ENCODE measurements at places on chromosomes 5 and 9.

DNA sequence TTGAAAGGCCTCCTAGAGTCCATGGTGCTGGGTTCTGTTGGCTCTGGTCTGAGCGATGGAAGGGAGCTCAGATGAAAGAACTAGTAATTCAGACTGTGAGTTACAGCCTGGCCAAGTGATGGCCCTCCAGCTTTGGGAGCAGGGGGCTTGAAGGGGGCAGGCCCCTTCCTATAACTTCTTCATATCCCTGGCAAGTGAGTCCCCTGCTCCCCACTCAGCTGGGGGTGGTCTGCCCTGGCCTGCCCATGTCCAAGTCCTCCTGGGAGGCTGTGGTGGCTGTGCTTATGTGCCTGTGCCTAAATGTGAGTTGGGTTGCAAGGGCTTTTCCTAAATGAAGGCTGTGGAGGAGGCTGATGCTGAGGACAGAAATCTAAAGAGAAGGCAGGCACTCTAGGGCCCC, 80.1 kb downstream of the MACROH2A1 start:
- DNase-seq: no peak

DNA sequence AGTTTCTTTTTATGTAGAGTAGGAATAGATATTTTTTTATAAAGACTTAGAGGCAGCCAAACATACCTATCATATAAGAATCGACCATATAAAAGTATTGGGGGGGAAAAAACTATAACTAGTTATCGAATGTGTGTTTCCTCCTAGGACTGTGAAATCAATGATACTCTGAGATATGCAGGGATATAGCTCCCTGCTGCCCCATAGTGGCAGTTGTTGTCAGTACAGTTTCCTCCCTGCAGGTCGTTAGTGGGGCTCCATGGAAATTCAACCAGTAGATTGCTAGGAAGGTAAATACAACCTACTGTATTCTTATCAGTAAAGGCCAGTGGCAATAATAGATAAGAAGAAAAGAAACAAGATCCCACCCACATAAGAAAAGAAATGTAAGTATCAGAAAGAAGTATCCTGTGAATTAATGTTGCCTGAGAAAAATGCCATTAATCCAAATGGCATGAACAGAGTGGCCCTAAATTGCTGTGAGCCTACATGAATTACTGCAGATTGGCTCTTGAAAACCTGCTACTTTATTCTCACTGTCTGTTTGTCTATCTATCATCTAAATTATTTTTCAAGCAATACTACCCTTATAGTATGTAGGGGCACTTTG, 136.9 kb upstream of the FBN2 start:
- DNase-seq: peak; percentile 19

GRCh38 chr5:132315529-132316067, 21.4 kb downstream of the SLC22A4 start:
- no peak for DNase-seq

GRCh38 chr5:172691886-172692285, 50.8 kb downstream of the NEURL1B start:
- no peak for DNase-seq

- DNase-seq: peak; percentile 54
These were observed 31.2 kb downstream of the NANS start for GRCh38 chr9:98087420-98088354.

GRCh38 chr5:175003531-175003930, 279.1 kb downstream of the MSX2 start:
- DNase-seq: no peak

DNA sequence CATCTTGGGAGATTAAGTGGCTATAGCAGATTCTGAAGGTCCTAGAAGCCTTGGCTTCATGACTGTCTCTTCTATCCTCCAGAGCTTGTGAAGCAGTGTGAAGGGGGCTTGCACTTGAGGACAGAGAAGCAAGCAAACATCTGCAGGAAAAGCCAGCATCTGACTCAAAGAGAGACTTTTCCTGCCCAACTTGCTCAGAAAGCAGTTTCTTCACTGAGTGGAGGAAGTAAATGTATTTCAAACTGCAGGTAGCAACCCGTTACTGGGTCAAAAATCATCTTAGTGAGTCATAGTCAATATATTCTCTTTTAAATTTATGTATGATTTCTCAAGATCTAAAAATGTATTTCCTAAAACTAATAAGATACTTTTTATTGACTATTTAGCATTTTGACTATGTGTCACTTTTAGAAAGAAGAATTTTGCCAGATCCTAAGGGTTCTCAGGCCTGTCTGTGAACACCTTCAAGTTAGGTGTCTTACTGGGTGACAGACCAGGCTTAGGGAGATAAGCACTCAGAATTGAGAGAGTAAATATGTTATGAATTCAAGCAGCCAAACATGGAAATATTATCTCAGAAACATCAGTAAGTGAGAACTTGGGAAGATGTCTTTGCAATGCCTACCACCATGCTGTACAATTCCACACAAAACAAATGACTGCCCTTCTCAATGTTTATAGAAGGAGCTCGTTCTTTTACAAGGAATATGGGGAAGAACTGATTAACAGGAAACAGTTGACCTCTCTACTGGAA, 72.6 kb upstream of the DMAC1 start:
- DNase-seq: no peak

- DNase-seq: no peak
These were observed 1034.8 kb downstream of the CDH12 start for GRCh38 chr5:21818370-21818720.

DNA sequence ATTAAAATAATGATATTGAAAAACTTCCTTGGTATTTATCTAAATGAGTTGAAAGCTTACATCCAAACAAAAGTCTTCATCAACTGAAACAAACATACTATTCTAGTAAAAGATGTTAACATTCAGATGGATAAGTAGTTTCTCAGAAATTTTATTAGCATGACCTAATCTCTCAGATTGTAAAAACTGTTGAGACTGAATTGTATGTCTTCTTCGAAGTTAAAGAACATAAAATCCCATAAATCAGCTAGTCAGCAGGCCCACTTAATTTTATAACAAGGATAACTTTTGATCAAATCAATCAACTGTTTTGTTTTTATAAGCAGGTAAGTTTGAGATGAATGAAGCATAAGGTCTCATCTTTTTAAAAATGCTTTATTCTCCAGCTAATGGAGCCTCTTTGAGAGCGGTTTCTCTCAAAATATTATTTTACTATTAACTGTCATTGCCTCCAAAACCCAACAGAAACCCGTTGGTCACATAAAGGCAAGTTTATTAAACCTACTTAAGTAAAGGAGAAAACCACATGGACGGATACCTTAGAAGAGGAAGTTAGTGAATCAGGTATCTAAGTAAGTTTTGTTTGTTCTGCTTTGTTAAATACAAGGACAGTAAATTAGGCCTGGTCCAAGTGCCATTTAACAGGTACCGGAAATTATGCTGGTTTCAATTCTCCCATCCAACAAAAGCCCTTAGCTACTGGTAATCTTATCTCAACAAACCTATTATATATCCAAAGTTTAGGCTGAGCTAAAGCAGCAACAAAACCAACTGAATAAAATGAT, 457.0 kb downstream of the PDE4D start:
- DNase-seq: no peak

- DNase-seq: no peak
These were observed 6.2 kb upstream of the PRR7 start for GRCh38 chr5:177440211-177440989.

DNA sequence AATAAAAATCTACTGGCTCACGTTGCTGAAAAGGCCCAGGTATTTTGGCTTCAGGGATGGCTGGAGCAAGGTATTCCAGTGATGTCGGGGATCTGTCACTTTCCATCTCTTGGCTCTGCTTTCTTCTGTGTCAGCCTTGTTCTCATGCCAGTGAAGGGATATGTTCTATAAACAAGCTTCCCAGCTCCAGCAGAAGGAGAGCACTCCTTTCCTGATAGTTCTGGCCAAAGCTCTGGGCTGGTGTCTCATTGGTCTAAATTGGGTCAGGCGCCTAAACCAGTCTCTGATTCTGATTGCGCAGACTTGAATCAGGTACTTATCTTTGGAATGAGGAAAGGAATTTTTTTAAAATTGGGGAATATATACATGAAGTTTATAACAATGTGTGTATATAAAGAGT, 5.1 kb downstream of the SNX30 start:
- DNase-seq: no peak

- no peak for DNase-seq
These were observed 183.7 kb downstream of the ZNF462 start for GRCh38 chr9:107046692-107047091.

GRCh38 chr5:135435467-135436330, 11.4 kb downstream of the DCANP1 start:
- no peak for DNase-seq

- no peak for DNase-seq
These were observed 7.7 kb upstream of the C5orf47 start for GRCh38 chr5:173981185-173981761.

DNA sequence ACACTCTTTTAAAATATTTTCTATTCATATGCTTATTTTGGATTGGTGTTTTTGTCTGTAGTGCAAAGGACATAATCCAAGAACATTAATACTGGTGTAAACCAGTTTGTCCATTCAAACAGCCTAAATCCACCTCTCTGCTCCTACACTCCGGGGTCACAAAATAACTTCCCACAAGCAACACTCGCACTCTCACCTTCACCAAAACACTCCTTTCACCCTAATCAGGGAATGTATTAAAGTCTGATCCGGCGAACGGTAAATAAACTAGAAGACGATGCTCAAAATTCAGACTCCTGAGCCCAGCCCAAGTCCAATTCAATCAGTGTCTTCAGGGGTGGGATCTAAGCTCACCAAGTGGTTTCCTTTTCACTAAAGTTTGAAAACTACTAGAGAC, 649 bp downstream of the AP3B1 start:
- DNase-seq: no peak

GRCh38 chr5:131536211-131536826, 98.7 kb downstream of the RAPGEF6 start:
- no peak for DNase-seq

- no peak for DNase-seq
These were observed 86.5 kb downstream of the SREK1 start for GRCh38 chr5:66230551-66230950.

GRCh38 chr5:134462047-134462575, 50.4 kb upstream of the CDKN2AIPNL start:
- DNase-seq: no peak

GRCh38 chr9:105132606-105133005, 111.8 kb upstream of the SLC44A1 start:
- no peak for DNase-seq

- no peak for DNase-seq
These were observed 1.7 kb downstream of the RRAGA start for GRCh38 chr9:19050637-19051591.

- DNase-seq: no peak
These were observed 336.2 kb upstream of the ZNF462 start for GRCh38 chr9:106526716-106527204.

DNA sequence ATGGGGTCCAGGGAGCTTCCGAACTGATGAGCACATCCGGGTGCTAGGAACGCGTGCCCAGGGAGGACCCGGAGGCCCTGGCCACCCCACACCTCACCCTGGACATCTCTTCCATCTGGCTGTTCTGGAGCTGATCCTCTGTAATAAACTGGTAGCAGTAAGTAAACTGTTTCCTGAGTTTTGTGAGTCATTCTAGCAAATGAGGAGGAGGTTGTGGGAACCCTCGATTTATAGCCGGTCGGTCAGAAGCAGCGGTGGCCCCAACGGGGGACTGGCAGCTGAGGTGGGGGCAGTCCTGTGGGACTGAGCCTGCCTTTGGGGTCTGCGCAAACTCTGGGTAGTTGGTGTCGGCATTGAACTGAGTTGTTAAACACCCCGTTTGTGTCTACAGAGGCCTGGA, 15.4 kb upstream of the UBAC1 start:
- no peak for DNase-seq

DNA sequence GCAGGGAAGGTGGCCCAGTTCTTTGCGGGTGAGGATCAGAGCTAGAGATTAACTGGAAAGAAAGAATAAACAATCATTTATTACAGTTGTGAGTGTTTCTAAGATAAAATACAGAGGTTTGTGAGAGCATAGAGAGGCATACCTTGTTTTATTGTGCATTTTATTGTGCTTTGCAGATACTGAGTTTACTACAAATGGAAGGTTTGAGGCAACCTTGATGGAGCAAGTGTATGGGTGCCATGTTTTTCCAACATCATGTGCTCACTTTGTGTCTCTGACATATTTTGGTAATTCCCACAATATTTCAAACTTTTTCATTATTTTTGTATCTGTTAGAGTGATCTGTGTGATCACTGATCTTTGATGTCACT, 715 bp upstream of the C5orf34 start:
- DNase-seq: no peak

DNA sequence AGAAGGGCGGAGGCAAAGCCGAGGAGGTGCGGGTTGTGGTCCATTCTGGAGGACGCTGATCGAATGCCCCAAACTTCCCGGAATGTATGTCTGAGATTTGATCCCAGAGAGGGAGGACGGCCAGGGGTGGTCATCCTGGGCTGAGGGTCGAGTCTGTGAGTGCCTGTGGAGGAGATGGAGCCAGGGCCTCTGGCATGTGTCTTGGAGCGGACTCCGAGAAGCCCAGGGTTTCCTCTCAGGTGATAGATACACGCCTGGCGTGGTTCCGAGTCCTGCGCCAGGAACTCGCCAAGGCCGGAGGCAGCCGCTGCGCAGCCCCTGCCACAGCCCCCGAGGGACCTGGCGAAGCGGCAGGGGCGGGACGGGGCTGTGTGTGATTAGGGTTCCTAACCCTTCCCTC, 363 bp downstream of the ZNF454 start:
- no peak for DNase-seq

GRCh38 chr5:135171336-135171735, 137.3 kb upstream of the PITX1 start:
- no peak for DNase-seq

DNA sequence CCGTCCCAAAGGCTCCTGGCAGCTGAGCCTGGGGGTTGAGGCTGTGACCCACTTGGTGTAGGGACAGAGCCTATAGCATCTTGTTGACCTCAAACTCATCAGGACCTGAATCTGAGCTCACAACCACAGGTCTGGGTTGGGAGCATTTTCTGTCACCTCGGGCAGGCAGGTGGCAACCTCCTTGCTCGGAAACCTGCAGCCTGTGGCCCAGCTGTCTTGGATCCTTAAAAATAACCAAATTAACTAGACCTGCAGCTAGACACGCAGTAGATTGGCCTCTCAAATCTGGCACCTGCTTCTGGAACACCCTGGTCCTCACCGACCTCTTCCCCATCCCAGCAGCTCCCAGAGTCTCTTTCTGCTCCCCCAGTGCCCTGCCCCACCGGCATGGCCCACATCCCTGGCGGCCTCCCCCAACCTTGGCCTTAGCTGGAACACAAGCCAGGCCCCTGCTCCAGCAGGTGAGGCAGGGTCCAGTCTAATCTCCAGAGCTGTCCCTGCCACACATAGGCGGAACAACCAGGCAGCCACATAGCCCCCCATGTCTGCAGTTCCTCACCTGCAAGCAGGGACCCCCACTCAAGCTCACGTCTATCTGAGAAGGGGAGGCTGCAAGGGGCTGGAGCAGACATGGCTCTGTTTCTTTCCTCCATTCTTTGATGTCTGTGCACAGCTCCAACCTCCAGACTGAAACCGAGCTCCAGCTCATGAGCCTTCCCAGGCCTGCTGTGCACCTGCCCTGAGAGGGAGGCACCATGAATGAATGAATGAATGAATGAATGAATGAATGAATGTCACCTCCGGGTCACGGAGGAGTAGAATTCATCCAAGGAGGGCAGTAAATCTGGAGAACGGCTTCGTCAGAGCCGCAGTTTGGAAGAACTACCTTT, 28.3 kb downstream of the PAEP start:
- no peak for DNase-seq

Measured in head of caudate nucleus (tissue), 42 donors.